BJ (cell line): ENCODE measurements at places on chromosomes 1 and 21. TPM values are rescaled to one million over a fixed set of nuclear protein-coding genes. Genes with fewer than 3 reads are reported as not detected.
A peak's percentile ranks its signal among the peaks of the same experiment; 100 is the strongest.

DNA sequence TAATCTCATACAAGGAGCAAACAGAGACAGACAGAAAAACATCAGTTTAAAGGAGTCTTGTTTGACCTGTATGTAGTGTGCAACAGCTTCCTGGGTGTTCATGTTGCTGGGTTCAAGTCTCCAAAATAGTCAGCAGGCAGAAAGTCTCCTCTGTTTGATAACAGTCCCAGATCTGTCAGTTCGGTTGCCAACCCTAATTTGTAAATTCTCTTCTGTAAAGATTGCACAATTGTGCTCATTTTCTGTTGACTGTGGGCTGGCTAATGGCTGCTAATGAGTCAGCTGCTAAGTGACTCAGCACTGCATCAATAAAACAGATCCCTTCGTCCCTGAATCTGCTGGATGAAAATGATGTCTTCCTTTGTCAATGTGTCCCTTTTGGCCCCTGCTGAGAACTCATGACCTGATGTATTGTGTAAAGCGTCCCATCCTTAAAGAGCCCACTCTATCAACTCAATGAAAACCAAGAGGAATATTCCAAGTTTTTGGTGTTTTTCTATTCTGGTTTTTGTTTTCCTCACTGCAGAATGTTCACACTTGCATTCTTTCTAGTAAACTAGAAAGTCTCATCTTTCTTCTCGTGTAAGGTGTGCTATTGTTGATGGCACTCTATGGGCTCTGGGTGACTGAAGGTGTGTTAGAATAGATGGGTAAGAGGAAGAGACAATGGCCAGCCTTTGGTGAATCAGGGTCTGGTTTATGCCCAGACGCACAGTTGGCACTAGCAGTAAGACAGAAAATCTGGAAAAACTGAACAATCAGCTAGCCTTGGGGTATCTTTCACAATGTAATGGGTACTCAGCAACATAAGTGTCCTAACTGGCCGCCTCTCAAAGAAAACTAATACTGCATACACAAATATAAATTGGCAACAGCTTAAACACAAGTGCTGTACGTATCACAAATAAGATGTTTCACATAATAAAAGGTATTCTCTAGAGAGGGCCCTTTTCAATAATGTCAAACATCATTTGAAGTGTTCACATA lies 75.1 kb upstream of the SIPA1L2 start:
- peak; percentile 69 for DNase-seq

Gene GCSAML
- not detected in 2 replicates for polyA plus RNA-seq

DNA sequence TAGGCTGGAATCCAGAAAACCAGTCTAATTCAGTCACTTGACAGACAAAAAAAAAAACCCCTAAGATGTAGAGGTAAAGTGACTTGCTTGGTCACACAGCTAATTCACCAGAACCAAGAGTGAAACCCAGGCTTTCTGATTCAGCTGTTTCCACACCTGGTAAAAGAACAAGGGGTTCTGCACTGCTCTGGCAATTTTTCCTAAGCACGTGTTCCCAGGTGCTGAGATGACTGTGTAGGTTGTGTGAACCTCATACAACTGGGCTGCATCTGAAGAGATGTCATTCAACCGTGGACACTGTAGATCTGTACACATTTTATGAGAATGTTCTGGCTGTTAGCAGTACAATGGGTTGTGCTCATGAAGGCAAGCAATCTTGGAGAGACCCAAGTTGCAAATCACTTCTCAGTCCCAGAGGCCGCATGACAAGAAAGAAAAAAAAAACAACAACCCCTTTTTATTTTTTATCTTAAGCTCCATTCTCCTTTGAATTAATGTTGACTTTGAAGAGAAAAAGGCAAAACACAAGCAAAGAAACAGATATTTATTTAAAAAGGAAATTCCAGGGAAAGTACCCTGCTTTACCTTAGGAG lies 95.4 kb downstream of the INTS7 start:
- no peak for DNase-seq

DNA sequence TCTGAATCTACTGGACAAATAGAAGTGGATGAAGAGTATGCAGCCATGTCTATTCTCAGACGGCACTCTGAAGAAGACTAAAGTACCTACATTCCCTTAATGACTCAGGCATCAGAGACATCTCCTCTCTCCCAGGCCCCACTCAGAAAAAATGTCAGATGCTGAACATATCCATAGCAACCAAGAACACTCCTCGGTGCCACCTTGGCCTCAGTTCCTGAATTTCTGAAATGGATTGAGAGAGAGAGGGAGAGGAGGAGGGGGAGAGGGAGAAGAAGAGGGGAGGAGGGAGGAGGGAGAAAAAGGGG lies 16.0 kb upstream of the OVAAL start:
- DNase-seq = no peak

GRCh38 chr1:98783821-98784220 lies 122.3 kb downstream of the SNX7 start:
- DNase-seq = no peak

Gene C1orf94
- polyA plus RNA-seq = not detected in 2 replicates

- no peak for DNase-seq
Measured at GRCh38 chr1:112265931-112266330, 130.1 kb upstream of the CTTNBP2NL start.

Gene IL20
- polyA plus RNA-seq = not detected in 2 replicates

Gene CHI3L1
- 0.10 and 0.20 TPM in 2 replicates for polyA plus RNA-seq

GRCh38 chr1:31763671-31764311 lies 349 bp downstream of the ADGRB2 start:
- DNase-seq = no peak

- DNase-seq = no peak
Measured at GRCh38 chr1:222736972-222737371, at the start of gene FAM177B. Gene FAM177B, plus strand, starts transcription at chr1:222737202. Its CDS starts 9,344 bp downstream, at chr1:222746546.

Gene VANGL2
- polyA plus RNA-seq = 0.23 and 0.33 TPM in 2 replicates

DNA sequence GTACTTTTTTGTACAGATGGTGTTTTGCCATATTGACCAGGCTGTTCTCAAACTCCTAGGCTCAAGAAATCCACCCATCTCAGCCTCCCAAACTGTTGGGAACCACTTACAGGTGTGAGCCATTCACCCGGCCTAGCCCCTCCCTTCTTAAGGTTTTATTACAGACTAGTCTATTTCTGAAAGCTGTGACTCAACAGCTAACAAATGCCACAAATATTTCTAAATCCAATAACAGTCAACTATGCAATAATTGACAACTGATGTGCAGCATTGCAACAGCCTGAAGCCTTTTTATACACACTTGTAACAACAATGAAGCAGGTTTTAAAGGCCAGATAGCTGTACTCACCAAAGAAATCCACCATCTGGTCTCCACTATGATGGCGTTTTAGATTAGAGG lies 51.4 kb downstream of the GRIK1 start:
- DNase-seq = peak; percentile 5
